ENCODE measurements at places on chromosomes 2 and 18.

DNA sequence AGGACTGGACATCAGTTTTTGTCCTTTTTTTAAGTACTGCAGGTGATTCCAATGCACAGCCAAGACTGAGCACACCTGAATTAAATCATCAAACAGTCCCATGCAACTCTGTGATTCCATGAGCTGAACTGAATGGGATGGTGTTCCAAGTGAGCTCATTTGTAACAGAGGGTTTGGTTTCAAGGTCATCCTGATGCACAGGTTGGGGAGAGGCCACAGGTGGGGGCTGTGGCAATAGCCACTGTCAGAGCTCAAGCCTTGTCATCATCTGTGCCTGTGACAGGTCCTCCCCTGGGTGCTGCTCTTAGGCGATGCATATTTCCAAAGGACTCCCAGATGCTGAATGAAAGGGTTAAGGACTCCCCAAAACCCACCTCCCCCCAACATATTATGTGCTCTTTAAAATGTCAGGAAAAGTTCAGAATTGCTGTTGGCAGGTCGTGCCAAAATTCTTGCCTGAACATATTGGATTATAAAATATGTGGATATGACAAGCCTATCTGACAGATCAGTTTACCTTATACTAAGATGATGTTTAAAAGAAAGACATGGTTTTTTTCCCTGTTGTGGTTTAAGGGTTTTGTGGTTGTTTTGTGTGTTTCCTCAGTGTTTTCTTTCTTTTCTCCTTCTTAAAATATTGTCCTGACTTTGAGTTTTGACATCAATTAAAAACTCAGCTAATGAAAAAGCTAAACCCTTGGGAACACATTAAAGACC is 263.5 kb upstream of the SIX2 start:
- no peak for DNase-seq

GRCh38 chr2:215831296-215831913 is 181.9 kb downstream of the MREG start:
- DNase-seq = no peak

- no peak for DNase-seq
These were observed 730 bp downstream of the ODC1 start for GRCh38 chr2:10447300-10447894.

DNA sequence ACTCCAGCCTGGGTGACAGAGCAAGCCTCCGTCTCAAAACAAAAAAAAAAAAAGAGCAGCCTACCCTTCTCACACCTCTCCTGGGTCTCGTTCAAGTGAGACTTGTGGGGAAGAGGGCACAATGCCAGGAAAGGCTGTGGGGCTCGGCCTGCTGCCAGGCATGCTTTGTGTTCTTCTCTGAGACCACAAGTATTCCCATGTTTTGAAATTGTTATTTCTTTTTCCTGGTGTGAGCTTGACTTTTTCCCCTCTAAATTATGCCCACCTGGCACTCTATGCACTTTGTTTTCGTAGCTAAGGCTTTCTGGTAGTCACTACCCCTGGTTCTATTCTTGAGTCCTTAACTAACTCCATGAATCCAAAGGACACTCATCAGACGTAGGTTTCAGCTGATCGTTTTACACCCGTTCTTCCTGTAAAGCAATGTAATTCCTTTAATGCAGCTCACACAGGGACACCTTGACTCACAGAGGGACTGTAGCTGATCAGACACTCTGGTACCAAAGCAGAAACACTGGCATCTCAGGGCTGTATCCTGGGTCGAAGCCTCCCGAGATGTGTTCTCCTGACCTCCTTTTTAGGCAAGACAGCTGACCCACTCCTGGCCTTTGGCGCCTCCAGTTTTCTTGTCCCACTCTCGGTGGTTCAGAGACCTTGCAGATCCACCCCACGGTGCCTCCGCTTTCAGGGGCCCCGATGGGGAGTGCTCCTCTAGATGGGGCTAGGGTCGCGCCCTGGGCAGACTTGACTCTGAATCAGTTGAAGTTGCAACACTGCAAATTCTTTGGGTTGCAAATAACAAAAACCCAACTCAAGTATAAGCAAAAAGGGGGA is 193.3 kb upstream of the AGAP1 start:
- DNase-seq = no peak

DNA sequence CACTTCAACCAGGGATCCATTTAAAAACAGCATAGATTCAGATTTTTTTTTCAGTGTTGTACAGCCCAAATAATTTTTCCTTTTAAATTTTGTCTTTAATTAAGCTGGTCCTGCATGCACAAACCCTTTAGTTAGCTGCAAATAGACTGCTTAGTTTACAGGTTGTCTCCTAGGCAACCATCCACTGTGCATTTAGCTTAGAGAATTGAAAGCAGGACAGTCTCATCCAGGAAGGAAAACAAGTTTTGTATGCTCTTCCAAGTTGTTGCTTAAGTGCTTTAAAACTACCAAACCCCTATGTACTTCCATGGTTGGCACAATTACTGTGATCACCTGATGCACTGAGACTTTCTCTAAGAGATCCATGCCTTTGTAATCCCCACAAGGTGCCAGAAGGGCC is at the start of gene MAP3K19:
TSS of gene MAP3K19 (minus strand) at position 148 of the 400 bp plus-strand sequence. CDS start 22,800 bp downstream, outside the sequence.
- no peak for DNase-seq

DNA sequence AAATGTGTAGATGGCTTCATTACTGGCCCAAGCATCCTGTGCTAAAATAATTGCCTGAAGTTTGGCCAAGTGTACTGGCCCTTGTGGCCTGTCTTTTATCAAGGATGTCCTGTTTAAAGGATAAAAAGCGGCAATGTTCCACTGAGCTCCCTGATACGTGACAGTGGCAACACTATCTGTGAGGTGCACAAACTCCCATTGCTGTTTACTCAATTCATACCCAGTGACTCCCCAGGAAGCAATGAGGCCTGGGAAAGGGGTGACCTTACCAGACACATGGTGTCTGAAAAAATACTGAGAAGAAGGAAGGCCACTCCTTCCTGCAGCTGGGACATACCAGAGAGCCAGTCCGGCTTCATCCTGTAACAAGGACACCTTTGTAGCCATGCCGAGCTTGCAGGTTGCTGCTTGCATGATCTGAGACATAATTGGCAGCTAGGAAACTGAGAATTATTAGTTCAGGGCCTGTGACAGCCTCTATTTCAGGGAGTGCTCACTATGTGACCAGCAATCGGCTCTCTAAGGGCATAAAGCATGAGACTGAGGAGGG is 198.5 kb upstream of the LRATD1 start:
- DNase-seq = no peak

DNA sequence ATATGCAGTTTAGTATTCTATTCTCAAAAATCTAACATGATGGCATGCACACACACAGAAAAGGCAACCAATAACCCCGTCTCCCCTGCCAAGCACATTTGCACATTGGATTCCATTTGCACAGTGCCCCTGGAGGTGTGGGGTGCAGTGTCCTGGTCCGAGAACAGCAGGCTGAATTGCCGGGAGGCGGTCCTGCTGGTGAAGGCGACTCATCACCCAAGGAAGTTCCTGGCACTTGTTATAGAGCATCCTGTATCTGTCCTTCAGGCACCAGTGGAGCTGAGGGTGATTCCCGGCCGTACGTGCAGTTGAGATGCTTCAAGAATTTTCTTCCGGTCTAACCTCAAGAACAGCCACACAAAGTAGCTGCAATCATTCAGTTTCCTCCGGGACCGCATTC is 73.0 kb upstream of the RAB12 start:
- no peak for DNase-seq

DNA sequence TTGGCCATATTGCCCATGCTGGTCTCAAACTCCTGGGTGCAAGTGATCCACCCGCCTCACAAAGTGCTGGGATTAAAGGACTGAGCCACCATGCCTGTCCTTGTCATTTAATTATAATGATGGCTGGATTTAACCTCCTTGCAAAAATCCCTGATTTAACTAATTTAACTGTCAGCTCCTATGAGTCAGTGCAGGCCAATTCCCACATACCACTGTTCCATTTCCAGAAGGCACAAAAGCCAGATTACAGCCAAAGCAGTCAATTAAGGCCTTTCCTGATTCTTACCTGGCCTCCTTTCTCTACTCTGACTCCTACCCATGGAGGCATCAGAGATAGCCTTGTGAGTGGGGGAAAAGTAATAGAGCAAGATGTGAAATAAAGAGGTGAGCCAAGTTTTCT is 12.3 kb upstream of the SLC35F5 start:
- DNase-seq = no peak

DNA sequence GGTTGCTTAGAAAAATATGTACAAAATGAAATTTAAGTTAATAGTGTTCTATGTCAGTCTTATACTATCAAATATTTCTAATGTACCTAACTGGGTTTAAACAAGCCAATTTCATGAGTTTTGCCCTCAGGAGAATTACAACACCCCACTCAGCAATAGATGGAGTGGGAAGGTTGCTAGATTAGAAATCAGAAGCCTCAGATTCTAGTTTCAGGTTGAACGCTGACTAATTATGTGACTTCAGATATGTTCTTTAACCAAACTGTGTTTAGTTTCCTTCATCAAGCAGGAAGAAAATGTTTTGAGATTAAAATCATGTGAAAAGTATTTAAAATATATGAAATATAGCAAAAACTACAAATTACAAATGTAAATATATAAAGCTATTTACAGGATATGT is 133.8 kb upstream of the KCNH7 start:
- DNase-seq = no peak

DNA sequence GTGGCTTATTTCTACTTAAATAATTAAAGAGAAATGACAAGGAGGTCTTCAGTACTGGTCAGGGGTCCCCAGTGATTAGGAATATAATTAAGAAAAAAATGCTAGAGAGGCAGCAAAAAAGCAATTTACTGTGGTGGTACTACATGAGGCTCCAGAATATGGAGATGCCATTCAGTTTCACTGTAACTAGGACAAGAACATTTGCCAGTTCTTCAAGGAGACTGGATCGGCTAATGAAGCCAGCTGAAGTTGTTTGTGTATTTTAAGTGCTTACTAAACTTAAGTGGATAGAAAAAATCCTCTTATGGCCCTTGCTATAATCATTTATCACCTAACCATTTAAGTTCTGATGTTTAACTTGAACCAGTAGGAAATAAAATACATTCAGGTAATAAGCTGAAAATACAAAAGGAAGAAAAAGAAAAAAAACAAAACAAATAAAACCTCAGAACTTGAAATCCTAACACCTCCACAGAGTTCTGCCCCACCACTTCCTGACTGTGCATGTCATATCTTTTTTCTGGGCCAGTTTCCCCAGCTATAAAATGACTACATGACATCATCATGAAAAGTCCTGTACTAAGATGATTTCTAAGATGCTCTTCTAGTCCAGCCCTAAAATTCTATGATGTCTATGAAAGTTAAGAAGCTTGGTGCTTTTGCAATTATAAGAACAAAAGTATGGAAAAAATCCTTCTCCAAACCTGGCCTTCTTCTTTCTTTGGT is 98.0 kb downstream of the TRABD2A start:
- no peak for DNase-seq

DNA sequence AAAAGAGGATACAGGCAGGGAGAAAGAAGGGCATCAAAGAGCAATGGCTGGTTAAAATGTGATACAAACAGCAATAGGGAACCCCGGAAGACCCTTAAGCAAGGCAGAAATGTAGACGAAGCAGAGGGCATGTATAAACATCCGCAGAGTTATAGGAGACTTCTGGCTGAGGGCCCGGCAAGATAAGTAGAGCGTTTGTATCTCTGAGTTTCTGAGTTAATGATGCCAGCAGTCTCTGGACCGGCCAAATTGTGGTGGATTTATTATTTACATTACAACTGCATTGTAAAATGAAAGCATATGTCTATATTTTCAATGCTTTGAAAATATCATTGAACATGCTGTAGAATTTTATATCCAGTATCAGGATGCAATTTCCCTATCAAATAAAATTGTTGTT is 148.0 kb upstream of the KCTD1 start:
- DNase-seq = no peak

Measured in GM19239 (cell line).